ENCODE measurements at places on chromosomes 4 and X.

DNA sequence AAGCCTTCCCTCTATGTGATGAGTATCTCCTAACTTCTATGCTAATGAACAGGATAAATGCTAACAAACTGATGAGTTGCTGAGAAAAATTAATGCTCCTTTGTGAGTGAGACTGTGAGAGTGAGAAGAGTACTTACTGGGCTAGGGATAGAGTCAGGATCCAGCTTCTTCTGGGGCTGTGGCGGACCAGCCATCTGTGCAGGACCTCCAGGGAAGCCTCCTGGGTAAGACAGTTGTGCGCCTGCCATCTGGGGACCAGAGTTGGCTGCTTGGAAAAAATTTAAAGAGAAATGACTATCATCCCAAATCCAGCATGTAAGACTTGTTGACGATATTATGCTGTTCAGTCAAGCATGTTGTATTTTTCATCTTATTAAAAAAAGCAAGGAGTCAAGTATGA is 21.0 kb downstream of the SEC24D start:
- no peak for DNase-seq

DNA sequence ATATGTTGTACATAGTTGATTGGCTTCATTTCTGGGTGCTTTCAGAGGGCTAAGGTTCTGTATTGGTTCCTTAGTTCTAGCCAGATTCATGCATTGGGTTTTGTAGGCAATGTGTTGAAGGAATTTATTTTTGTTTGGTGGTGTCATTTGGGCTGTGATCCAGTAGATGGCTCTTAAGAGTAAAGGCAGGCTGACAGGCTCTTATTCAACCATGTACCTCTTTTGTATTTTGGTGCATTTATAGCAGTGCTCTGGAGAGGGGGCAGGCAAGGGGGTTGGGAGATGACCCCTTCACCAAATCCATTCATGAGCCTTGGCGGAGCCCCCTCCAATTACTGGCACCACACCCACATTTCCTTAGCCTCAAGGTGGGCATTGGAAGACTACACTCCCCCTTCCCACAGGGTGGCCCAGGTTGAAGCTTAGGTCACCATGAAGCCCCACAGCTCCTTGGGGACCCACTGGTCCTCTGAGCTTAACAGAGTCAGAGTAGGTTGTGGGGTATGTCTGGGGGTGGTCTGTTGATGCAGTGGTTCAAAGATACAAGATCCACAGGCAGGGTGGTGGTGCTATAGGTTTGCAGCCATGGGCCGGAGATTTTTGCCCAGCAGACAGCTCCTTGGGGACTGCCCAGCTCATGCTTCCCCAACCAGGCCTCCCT is 143.0 kb upstream of the GNPDA2 start:
- DNase-seq = no peak

GRCh38 chr4:93267747-93268146 is 560.8 kb upstream of the ATOH1 start:
- DNase-seq = no peak

DNA sequence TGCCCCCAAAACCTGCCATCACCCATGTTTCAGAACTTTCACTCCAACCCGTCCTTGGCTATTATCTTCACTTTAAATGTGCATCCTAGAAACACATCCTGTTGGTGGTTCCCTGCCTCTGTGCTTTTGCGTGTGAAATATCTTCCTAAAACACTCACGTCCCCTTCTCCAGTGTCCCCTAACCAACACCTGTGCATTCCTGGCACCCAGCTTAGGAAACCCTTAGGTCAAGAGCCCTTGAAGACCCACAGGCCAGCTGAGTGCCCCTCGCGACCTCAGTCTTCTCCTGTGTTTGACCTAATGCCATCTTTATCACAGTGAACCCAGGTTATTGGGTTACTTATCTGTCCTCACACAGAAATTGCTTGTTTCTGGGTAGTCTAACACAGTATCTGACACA is 117.6 kb downstream of the STK32B start:
- DNase-seq = no peak

GRCh38 chr4:41512596-41512995 is 25.4 kb upstream of the LIMCH1 start:
- no peak for DNase-seq

DNA sequence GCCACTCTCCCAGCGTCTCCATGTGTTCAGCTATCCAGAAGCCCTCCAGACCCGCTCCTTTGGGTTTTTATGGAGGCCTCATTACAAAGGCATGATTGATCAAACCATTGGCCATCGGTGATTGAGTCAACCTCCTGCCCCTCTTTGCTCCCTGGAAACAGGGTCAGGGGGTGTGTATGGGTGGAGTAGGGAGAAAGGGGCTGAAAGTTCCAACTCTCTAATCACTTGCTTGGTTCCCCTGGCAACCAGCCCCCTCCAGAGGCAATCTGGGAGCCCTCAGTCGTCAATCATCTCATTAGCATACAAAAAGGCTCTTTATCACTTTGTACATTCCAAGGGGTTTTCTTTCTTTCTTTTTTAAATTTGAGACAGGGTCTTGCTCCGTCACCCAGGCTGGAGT is 2.3 kb downstream of the TRIM2 start:
- DNase-seq = no peak

- DNase-seq = no peak
Observed at GRCh38 chr4:475962-476361, 23.0 kb downstream of the ZNF721 start.

- no peak for DNase-seq
Observed at GRCh38 chrX:9644335-9644734, 121.3 kb downstream of the GPR143 start.

DNA sequence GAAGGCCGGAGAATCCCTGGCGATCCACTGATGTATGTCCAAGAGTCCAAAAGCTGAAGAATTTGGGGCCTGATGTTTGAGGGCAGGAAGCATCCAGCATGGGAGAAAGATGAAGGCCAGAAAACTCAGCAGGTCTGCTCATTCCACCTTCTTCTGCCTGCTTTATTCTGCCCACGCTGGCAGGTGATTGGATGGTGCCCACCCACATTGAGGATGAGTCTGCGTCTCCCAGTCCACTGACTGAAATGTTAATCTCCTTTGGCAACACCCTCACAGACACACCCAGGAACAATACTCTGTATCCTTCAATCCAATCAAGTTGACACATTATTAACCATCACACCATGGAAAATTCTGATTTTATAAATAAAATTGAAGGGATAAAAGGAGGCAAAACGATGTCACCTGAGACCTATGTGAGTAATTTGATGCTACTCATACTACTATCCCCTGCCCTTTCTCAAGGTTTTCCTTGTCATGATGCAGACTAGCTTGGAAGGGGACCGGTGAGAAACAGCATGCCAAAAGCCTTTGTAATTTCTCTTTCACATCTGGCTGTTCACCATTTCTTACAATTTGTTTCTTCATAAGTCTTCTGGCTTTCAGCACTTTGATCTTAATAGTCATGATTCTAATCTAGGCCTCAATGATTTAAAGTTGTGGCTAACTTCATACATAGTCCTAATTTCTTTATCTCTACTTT is 9.7 kb upstream of the PYURF start:
- DNase-seq = no peak

- DNase-seq = no peak
Observed at GRCh38 chrX:132271311-132271778, 52.1 kb upstream of the RAP2C start.

- no peak for DNase-seq
Observed at GRCh38 chr4:7801001-7801400, 138.7 kb downstream of the AFAP1 start.

GRCh38 chrX:26597981-26598380 is 382.0 kb downstream of the MAGEB5 start:
- no peak for DNase-seq

DNA sequence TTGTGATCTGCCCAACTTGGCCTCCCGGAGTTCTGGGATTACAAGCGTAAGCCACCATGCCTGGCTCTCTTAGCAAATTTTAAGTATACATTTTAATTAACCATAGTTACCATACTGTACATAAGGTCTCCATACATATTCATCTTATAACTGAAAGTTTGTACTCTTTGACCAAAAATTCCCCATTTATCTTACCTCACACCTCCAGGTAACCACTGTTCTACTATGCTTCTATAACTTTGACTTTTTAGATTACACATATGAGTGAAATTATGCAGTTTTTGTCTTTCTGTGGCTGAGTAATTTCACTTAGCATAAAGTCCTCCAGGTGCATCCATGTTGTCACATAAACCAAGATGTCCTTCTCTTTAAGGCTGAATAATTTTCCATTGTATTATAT is 17.4 kb downstream of the C4orf51 start:
- no peak for DNase-seq

GRCh38 chrX:74133156-74133796 is 170.7 kb upstream of the ZCCHC13 start:
- DNase-seq = peak; percentile 39

DNA sequence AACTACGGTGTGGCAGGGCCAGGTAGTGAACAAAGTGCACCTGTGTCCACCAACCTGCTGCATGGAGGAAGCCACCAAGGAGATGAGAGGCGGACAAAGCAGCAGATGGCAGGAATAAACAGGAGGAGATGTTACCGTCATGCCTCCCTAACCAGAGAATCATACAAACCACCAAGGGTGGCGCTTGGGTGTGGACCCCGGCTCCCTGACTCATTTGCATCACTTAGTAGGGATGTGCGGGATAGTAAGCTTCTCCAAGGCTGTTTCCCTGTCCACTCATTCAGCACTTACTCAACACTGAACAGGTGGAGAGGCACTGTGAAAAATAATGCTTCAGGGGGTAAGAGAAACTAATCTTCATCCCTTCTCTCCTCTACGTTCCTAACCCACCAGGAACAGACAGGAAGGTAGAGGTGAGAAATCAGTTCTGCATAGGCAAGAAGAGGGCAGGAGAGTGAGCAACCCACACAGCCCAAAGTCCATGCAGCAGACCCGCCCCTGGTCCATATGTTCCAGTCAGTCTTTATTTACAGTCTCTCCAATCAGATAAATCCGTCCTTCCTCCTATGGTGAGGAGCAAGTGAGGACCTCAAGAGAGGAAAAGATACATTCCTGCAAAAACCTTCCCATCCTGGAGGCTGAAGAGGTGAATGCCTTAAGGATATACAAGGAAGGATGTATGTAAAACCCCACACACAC is 34.0 kb downstream of the QDPR start:
- no peak for DNase-seq

- DNase-seq = no peak
Observed at GRCh38 chrX:49748211-49748956, 52.6 kb upstream of the PAGE1 start.

- DNase-seq = no peak
Observed at GRCh38 chrX:15016051-15016450, 142.8 kb downstream of the MOSPD2 start.

- no peak for DNase-seq
Observed at GRCh38 chrX:132591719-132592275, 103.0 kb upstream of the MBNL3 start.

DNA sequence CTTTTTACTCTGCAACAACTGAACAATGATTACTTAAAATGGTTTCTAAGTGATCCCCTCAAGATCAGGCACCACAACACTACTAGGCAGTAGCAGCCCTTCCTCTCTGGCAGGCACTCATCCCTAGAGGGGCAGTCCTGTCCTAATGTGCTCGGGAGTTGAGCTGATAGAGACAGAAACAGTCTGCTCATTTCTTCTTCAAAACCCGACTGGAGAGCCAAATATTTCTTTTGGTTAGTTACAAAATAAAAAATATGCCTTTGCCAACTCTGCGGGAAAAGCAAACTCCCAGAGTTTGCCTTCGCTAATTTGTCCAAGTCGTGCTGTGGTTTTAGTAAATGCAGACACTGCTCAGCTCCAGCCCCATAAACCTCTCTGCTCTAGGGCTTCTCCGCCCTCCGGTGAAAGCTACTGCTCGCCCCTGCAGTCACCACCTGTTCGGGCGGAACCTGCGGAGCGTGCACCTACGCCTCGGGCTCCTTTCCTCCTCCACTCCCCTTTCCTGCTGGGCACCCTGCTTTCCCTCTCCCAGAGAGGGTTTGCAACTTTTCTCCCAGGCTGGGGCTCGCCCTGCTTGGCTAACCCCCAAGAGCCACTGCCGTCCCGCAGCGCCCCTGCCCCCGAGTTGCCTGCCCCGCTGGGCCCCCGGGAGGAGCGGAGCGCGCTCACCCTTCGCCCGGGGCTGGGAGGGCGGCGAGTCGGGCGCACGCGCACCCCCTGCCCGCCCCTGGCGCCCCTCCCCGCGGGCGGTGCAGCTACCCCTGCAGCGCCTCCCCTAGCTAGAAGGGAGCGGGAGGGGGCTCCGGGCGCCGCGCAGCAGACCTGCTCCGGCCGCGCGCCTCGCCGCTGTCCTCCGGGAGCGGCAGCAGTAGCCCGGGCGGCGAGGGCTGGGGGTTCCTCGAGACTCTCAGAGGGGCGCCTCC is at the start of gene NPNT:
TSS of gene NPNT (plus strand) at position 812 of the 923 bp plus-strand sequence. CDS start 182 bp downstream, outside the sequence.
- DNase-seq = no peak

DNA sequence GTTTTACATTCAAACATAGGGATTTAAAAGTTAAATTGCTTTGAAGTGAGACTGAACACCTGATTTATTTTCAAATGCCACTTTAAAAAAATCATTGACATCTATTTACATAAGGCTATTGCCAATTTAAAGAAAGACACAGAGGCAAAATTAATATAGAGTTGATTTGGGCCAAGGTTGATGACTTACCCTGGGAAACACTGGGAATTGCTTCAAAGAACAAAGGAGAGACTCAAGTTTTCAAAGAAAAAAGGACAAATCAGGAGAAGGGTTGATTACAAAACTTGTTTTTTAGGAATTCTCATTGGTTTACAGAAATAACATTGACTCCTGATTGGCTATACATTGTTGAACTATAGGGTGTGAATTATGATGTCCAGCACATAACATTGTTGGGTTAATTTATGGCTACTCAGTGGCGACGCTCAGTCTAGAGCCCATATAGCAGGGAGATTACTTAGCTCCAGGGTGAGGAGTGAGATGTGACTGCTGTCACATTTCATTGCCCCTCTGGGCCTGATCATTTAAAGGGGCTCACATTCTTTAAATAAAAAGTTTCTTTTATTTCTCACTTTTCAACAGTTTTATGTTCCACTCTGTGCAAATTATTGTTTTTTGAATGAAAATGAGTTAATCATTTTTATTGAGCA is 184.6 kb downstream of the SPATA18 start:
- no peak for DNase-seq

DNA sequence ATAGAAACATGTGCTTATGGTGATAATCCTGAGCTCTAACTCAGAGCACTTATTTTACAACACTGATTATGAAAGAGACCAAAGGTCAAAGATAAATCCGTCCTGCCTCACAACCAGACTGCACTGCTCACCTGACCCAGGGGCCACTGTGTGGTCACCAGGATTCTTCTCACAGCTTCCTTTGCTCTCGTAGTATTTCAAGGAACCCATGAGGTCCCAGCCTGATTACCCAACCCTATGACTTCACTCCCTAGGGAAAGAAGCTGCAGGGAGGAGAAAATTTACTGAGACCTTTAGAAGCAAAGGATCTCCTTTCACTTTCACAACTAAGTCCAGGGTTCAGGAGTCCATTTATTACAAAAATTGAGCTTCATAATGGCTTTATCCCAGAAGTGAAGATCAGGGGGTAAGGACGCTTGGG is 9.6 kb downstream of the SLC25A5 start:
- no peak for DNase-seq

DNA sequence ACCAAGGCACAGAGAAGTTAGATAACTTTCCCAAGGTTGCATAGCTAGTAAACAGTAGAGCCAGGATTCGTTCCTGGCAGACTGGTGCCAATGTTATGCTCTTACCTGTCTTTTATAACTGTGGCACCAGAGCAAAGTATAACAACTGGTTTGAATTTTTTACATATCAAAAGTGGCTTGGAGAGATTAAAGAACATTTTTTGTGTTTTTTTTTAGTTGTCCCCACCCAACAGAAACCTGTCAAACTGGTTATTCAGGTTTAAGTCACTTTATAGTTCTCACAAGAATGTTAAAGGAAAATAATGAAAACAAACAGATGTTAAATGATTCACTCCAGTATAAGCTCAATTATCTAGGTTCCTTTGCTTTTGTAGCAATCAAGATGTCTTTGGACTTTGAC is 15.6 kb upstream of the FAM47E start:
- no peak for DNase-seq

GRCh38 chr4:25246680-25247611 is 13.1 kb downstream of the PI4K2B start:
- no peak for DNase-seq

All from AG09319 (cell line).